ENCODE measurements at places on chromosomes 1 and 21. TPM values are rescaled to one million over a fixed set of nuclear protein-coding genes. Genes with fewer than 3 reads are reported as not detected.

GRCh38 chr1:57254022-57254421 is 169.8 kb downstream of the DAB1 start:
- H3K36me3 ChIP-seq = no peaks in the 10 kb centered on the region
- H3K27ac ChIP-seq = no peak overlapping the region
- peaks cover 3% of the 10 kb centered on the region for H3K4me1 ChIP-seq
- no peak for DNase-seq

GRCh38 chr1:194076646-194077045 is 890.2 kb upstream of the B3GALT2 start:
- no peak overlapping the region for H3K4me3 ChIP-seq
- peaks cover 19% of the 10 kb centered on the region for H3K36me3 ChIP-seq

- H3K36me3 ChIP-seq = no peaks in the 10 kb centered on the region
- H3K27me3 ChIP-seq = no peaks in the 10 kb centered on the region
Observed at GRCh38 chr1:85334962-85335361, 58.5 kb upstream of the BCL10 start.

DNA sequence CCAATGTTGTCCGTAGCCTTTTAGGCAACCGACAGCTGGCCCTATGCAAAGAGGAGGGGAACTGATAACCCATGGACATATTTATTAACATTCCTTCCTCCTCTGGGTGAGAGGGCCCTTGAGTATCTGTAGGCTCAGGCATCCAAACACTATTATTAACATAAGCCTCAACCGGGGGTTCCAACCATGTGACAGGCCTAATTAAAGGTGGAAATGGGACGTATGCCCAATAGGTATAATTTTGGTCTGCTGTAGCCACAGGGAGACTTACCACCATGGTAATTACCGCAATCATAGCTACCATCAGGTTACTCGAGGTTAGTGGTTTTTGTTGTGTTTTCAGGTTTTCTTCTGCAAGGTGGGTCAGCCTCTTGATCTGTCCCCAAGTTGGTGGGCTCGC is 5.3 kb downstream of the DAP3 start:
- DNase-seq = no peak
- H3K4me1 ChIP-seq = peaks cover 9% of the 10 kb centered on the region
- peaks cover 25% of the 10 kb centered on the region for H3K36me3 ChIP-seq

- no peaks in the 10 kb centered on the region for H3K4me1 ChIP-seq
- H3K4me3 ChIP-seq = no peak overlapping the region
- H3K27me3 ChIP-seq = peaks cover under 1% of the 10 kb centered on the region
- H3K27ac ChIP-seq = no peak overlapping the region
- H3K36me3 ChIP-seq = no peaks in the 10 kb centered on the region
- DNase-seq = no peak
Observed at GRCh38 chr21:14088391-14088790, 122.4 kb downstream of the LIPI start.

Gene KCNE1
- total RNA-seq = 1.6 TPM

DNA sequence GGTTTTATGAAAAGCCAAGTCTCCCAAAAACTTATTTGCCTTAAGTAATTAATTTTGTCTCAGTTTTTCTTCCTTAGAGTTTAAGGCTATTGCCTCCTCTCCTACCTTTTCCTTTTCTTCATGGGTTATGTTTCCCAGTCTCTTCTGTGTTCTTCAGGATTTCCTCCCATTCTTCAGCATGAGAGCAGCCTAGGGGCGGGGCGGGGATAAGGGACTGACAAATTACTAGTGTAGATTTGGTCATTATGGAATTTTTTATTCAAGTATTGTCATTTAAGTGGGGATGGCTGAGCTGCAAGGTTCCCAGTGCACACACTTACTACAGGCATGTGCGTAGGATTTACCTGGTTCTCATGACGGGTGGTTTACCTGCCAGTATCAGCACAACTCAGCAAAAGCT is 35.2 kb upstream of the PIGV start:
- no peak overlapping the region for H3K27ac ChIP-seq
- no peak overlapping the region for H3K4me3 ChIP-seq
- H3K36me3 ChIP-seq = no peaks in the 10 kb centered on the region

Gene PGLYRP4
- total RNA-seq = not detected

GRCh38 chr21:29730281-29730680 is 209.5 kb downstream of the GRIK1 start:
- no peak overlapping the region for H3K27ac ChIP-seq
- no peaks in the 10 kb centered on the region for H3K4me1 ChIP-seq
- no peak for DNase-seq
- no peaks in the 10 kb centered on the region for H3K27me3 ChIP-seq
- H3K4me3 ChIP-seq = no peak overlapping the region

DNA sequence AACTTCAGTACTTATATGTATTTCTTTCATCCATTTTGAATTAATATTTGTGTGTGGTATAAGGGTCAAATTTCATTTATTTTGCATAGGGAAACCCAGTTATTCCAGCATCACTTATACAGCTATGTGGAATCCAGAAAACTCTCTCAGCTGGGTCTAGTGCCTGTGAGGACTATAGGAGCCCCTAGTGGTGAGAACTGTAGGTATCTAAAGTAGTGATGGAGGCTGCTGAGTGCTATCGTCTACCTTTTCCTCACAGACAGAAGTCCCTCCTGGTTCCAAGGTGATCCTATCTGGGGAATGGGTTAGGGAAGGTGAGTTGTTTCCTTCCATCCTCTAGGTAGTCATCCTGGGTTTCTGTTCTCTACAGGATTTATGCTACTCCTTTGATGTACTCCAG is 352.0 kb upstream of the C1orf87 start:
- no peak overlapping the region for H3K4me3 ChIP-seq
- H3K36me3 ChIP-seq = no peaks in the 10 kb centered on the region
- DNase-seq = no peak
- H3K27me3 ChIP-seq = no peaks in the 10 kb centered on the region
- H3K27ac ChIP-seq = no peak overlapping the region

GRCh38 chr21:42395302-42395701 is 550 bp downstream of the TMPRSS3 start:
- H3K27ac ChIP-seq = peak overlapping the region; percentile 22
- H3K4me1 ChIP-seq = peaks cover 52% of the 10 kb centered on the region
- peaks cover 11% of the 10 kb centered on the region for H3K27me3 ChIP-seq

DNA sequence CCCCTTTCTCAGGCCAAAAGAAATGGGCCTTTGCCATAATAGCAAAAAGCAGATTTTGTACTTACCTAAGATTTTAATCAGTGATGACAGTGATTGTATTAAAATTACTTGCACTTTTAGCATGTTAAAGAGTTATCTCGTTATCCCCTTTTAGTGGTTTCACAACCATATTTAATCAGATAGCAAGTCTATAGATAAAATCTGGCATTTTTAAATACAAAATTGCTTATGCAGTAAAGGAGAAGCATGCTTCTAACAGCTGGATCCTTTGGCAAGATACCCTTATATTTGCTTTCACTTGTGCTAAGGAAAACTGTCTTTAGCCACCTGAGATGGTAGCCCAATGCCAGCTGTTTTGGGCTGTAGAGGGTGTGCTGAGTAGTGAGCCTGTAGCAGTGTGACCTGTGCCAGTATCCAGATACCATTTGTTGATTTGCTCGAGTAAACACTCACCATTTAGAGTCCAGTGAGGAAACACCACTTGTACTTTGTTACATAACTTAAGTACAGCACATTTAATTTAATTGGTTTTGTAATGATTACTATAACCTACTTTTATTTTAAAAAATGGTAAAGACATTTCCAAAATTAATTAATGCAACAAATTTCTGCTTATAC is 314.4 kb upstream of the ZP4 start:
- H3K27me3 ChIP-seq = no peaks in the 10 kb centered on the region
- DNase-seq = no peak
- H3K36me3 ChIP-seq = no peaks in the 10 kb centered on the region
- no peaks in the 10 kb centered on the region for H3K4me1 ChIP-seq

GRCh38 chr1:19096036-19096833 is 113.8 kb downstream of the UBR4 start:
- no peaks in the 10 kb centered on the region for H3K36me3 ChIP-seq
- H3K27me3 ChIP-seq = no peaks in the 10 kb centered on the region
- no peaks in the 10 kb centered on the region for H3K4me1 ChIP-seq
- H3K27ac ChIP-seq = no peak overlapping the region
- H3K4me3 ChIP-seq = no peak overlapping the region

Gene LMX1A
- not detected for total RNA-seq

DNA sequence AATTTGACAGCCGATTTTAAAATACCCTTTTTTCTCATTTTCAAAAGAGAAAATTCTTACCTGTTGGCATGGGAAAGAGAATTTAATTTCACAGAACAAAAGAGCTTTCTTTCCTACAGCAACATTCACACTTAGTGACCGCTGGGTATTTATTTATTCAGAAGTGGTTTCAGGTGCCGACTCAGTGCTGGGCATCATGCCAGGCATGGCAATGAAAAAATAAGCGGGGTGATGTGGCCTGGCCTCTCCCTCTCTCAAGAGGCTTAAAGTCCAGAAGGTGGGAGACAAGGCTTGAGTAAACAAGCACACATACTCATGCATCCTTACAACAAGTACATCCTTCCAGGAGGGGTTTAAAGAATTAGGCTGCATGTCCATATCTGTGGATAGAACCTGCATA is 4.1 kb upstream of the PCP4 start:
- no peak overlapping the region for H3K4me3 ChIP-seq
- H3K4me1 ChIP-seq = peaks cover 1% of the 10 kb centered on the region
- peaks cover 1% of the 10 kb centered on the region for H3K27me3 ChIP-seq
- H3K27ac ChIP-seq = no peak overlapping the region

- H3K4me3 ChIP-seq = no peak overlapping the region
- peaks cover 12% of the 10 kb centered on the region for H3K4me1 ChIP-seq
- no peaks in the 10 kb centered on the region for H3K27me3 ChIP-seq
- DNase-seq = no peak
- H3K27ac ChIP-seq = no peak overlapping the region
- no peaks in the 10 kb centered on the region for H3K36me3 ChIP-seq
Observed at GRCh38 chr1:162197615-162198421, 128.3 kb downstream of the NOS1AP start.

DNA sequence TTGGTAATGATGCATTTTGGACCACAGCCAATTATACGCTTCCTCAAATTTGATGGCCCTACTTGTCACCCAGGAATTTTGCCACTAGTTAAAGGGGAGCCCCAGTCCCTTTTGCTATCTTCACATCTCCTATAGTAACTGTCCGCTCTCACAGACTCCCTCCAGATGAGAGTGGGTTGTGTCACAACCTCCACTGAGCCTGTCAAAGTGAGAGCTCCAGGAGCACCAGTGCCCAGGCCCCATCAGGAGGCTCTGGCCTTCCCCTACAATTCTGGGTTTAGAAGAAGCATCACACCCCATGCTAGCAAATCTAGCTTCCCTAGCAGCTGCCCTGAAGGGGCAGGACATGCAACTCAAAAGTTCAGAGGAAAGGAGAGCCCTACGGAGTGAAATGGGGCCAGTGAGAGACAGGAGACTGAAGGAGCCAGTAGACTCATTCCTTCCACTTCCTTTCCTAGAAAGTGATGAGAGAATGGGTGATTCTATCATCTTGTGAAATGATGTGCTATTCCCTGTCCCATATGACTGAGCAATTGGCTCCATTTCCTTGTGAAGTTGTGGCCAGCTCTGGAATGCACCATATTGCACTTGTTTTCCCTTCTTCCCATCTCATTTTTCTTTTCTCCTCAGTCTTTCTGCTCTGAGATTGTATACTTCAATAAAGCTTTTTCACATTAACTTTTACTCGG is 541.3 kb downstream of the DPYD start:
- no peak for DNase-seq
- H3K27ac ChIP-seq = no peak overlapping the region
- H3K27me3 ChIP-seq = no peaks in the 10 kb centered on the region
- H3K4me1 ChIP-seq = no peaks in the 10 kb centered on the region
- H3K4me3 ChIP-seq = no peak overlapping the region

GRCh38 chr1:4599521-4599920 is 54.9 kb upstream of the AJAP1 start:
- H3K27me3 ChIP-seq = peaks cover 10% of the 10 kb centered on the region
- no peak for DNase-seq
- no peak overlapping the region for H3K27ac ChIP-seq
- H3K4me1 ChIP-seq = no peaks in the 10 kb centered on the region

DNA sequence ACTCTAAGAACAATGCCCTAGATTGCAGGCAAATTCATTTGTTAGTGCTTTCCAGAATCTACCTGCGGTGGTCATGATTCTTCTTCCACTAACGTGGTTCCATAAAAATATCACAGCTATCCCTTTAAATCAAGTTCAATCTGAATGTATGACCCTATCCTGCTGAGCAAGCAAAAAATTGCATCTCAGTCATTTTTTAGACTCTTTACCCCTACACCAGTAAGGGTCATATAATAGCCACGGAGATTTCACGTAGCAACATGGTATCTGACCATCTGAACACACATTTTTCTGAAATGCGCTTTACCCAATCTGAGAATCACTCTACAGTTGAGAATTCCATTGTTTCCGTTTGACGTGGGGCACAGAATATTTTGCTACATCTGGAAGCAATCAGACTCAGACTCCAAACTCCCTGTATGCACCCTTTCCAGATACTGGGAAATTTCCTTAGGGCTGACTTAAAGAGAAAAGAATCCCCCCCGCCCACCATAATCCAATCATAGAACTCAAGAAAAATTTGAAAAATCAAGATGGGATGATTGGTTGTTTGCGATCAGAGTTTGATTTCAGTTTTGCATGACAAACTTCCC is 699.2 kb upstream of the ZP4 start:
- H3K4me1 ChIP-seq = no peaks in the 10 kb centered on the region
- H3K27ac ChIP-seq = no peak overlapping the region
- no peaks in the 10 kb centered on the region for H3K27me3 ChIP-seq
- DNase-seq = no peak

- DNase-seq = no peak
- no peak overlapping the region for H3K4me3 ChIP-seq
- no peak overlapping the region for H3K27ac ChIP-seq
- H3K4me1 ChIP-seq = no peaks in the 10 kb centered on the region
Observed at GRCh38 chr1:187203257-187203656, 374.5 kb downstream of the PLA2G4A start.

- no peak overlapping the region for H3K27ac ChIP-seq
- no peak overlapping the region for H3K4me3 ChIP-seq
- DNase-seq = no peak
- no peaks in the 10 kb centered on the region for H3K4me1 ChIP-seq
Observed at GRCh38 chr21:29604076-29604475, 305.4 kb downstream of the BACH1 start.

DNA sequence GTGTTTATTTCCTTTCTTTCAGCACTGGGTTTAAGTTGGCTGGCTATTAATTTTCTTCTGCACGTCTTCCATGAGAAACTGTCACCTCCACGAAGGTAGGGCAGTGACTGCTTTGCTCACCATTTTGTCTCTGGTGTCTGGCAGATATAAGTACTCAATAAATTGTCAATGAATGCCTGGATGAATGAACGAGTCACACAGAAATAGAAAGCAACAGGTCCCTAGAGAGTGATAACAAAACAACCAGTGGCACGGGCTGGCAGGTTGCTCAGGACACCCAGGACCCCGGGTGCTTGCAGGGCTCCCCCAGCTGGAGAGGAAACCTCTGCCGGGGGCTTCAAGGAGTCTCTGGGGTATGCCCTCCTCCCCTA is 3.2 kb upstream of the MYOC start:
- peaks cover 11% of the 10 kb centered on the region for H3K4me1 ChIP-seq
- DNase-seq = no peak
- H3K36me3 ChIP-seq = no peaks in the 10 kb centered on the region
- H3K27ac ChIP-seq = no peak overlapping the region

DNA sequence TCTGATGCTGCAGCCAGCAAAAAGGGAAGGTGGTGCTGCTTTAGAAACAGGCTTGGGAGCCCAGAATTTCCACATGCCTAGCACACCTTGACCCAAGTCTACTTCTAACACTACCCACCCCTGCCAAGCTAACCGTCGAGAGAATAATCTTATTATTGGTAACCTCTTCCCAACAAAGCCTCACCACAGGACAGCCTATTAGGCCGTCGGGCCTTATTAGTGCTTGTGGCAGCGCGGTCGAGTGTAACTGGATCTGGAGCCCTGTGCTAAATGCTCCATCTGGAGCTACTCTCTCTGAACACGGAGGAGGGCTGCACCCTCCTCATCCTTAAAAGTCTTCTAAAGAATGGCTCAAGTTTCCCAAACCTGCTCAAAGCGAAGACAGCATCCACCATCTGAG is 165.5 kb upstream of the NFIA start:
- peaks cover 25% of the 10 kb centered on the region for H3K4me1 ChIP-seq
- no peaks in the 10 kb centered on the region for H3K36me3 ChIP-seq
- H3K27me3 ChIP-seq = peaks cover 3% of the 10 kb centered on the region

Measured in glutamatergic neuron (in vitro differentiated cells).